Right renal cortex interstitium (tissue), 3 donors: ENCODE measurements at places on chromosomes 13 and 19.

GRCh38 chr19:39686739-39687138 is 17.5 kb upstream of the LGALS14 start:
- no peak for DNase-seq

- DNase-seq, result no peak
Measured at GRCh38 chr13:97724450-97724849, 229.0 kb upstream of the IPO5 start.

DNA sequence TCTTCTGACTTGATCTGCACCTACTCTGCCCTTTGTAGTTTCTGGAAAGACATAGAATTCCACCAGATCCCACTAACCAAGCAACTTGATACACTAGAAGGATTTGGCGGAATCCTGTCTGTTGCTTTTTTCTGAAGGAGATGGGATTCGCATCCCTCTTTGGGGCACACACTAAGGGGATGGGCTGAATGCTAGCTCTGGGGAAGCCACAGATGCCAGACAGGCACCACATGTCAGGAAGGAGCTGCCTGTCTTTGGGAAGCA is 52.1 kb downstream of the SERP2 start:
- DNase-seq, result no peak

GRCh38 chr13:24135674-24136300 is 24.7 kb upstream of the SPATA13 start:
- DNase-seq, result no peak
